ENCODE measurements at places on chromosomes 4 and X.

DNA sequence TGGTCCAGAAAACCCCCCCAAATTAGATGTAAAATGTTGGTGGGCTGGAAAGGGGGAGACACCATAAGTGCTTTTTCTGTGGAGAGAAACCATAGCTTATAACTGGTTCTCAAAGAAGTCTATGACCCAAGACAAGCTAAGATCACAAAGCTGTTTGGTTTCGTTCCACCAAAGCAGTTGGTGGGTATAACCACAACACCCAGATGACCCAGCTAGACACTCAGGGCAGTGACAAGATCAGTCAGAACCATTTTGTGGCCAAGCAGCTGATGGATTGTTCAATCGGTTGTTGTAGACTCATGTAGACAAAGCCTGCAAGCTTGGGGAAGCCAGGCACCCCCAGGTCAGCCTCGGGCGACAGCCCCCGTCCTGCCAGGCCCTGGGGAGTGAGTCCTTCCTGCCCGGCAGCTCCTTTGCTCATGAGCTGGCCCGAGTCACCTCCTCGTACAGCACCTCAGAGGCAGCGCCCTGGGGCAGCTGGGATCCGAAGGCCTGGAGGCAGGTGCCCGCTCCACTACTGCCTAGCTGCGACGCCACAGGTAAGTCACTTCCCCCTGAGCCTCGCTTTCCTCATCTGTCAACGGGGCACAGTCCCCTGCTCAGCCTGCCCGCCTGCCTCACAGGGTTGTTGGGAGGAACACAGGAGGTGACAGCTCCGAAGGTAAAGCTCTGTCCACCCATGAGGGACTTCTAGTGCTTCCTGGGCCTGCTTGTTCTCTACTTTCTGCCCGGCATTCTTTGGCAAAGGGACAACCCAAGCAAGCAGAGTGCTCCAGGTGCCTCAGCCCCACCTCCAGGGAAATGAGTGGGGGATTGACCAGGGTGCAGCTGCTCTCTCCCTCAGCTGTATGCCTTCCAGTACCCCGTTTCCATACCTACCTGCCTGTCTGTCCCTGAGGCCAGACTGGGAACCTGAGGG, 65.2 kb upstream of the MTM1 start:
- DNase-seq: no peak

- DNase-seq: no peak
Observed at GRCh38 chr4:151851354-151851753, 90.5 kb upstream of the GATB start.

- no peak for DNase-seq
Observed at GRCh38 chr4:183286590-183287308, 33.3 kb downstream of the CLDN22 start.

DNA sequence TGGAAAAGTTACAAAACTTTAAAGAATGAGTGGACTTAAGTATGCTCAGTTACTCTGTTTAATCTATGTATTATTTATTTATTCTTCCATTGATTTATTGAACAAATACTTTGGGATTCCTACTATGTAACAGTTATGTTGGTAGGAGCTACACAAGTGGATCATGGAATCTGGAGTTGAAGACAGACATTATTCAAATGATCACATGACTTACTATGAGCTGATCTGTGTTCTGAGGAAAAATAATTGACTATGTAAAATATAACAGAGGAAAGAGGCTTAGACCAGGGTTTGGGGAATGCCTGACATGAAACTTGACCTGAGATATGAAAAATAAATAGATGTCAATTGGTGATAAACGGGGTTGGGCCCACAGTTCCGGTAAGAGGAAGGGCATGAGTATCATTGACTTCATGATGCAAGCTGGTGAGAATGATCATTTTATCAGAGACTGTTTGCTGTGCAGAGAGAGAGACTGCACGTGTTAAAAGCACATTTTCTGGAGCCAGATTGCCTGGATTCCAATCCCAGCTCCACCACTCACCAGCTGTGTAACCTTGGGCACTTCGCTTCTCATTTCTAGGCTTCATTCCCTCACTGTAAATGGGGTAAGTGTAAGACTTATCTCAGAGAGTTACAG, 179.0 kb downstream of the SPCS3 start:
- DNase-seq: no peak

All from suppressor macrophage treated with lipopolysaccharide for 1 hour (primary cell).